ENCODE measurements at places on chromosomes 1 and 21.

- no peak for DNase-seq
Observed at GRCh38 chr1:13864760-13865159, 164.8 kb downstream of the PRDM2 start.

- DNase-seq = no peak
Observed at GRCh38 chr1:14738235-14738634, 139.8 kb downstream of the KAZN start.

GRCh38 chr1:161044535-161044907, 1.3 kb downstream of the USF1 start:
- DNase-seq = no peak

- DNase-seq = no peak
Observed at GRCh38 chr1:19654386-19654785, 10.3 kb downstream of the NBL1 start.

DNA sequence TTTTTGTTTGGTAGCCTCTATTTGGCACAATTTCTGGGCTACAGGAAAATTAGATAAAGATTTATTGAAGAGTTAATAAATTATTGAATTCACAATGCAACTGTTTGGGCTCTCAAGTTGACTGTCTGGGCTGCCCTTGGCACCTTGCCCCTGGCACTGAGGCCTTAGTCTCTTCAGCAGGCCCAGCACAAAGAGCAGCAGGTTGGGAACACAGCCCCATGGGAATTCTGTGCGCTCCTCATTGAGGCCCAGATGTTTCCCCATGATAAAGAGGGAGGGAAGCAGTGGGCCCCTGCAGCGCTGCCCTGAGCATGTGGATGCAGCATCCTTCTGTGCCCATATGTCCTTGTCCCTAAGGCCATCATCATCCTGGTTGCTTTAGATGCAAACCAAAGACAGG, 2.9 kb downstream of the CRNN start:
- DNase-seq = no peak

DNA sequence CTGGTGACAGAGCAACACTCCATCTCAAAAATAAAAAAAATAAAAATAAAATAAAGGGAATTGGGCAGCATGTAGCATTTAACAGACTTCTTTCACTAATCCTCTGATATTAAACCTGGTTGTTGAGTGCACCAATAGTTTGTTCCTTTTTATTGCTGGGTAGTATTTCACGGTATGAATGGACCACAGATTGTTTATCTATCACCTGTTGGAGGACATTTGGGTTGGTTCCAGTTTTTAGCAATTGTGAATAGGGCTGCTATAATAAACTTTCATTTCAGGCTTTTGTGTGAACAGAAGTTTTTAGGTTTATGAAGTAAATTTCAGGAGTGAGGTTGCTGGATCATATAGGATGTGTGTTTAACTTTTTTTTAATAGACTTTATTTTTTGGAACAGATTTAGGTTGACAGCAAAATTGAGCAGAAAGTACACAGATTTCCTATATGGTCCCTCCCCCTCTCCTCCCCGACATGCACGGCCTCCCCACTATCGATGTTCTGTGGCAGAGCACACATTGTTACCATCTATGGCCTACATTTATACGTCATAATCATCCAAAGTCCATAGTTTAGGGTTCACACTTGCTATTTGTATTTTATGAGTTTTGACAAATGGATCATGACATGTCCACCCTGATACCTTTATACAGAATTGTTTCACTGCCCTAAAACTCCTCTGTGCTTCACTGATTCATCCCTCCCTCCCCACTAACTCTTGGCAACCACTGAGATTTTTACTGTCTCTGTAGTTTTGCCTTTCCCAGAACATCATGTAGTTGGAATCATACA, 66.1 kb upstream of the TMPRSS2 start:
- DNase-seq = no peak

GRCh38 chr1:30934613-30935012, 26.1 kb upstream of the SDC3 start:
- DNase-seq = no peak

- no peak for DNase-seq
Observed at GRCh38 chr1:26084091-26084561, 16.7 kb upstream of the TRIM63 start.

DNA sequence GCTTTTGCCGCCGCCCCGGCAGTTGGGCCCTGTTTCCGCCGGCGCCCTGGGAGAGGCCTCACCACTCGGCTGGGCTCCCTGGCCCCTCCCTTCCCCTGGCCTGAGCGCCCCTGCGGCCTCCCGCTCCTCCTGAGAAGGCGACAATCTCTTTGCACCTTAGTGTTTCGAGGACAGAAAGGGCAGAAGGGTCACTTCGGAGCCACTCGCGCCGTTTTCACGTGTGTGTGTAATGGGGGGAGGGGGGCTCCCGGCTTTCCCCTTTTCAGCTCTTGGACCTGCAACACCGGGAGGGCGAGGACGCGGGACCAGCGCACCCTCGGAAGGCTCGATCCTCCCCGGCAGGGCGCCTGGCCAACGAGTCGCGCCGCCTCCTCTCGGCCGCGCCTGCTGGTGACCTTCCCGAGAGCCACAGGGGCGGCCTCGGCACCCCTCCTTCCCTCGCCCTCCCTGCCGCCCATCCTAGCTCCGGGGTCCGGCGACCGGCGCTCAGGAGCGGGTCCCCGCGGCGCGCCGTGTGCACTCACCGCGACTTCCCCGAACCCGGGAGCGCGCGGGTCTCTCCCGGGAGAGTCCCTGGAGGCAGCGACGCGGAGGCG, 432 bp upstream of the SIM2 start:
- DNase-seq = no peak

GRCh38 chr1:85201340-85202091, 700 bp upstream of the SYDE2 start:
- peak; percentile 57 for DNase-seq

DNA sequence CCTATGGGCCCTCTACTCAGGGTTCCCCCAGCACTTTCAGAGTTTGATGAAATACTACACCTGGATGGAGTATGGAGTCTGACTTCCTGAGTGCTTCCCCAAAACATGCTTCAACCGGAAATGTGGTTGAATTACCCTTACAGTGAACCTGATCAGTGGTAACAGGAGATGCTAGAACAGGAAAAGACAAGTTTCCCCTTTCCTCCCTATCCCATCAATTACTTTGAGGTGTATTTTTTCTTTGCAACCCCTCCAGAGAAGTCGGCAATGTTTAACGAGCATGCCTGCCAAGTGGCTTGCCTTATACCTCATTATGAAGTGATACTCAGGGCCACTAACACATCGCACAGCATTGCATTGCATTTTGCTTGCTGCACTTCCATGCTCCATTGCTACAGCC, 7.0 kb downstream of the KRTAP15-1 start:
- DNase-seq = no peak

- no peak for DNase-seq
Observed at GRCh38 chr1:36511804-36512798, 29.4 kb upstream of the CSF3R start.

GRCh38 chr1:68777851-68778250, 281.0 kb upstream of the DEPDC1 start:
- DNase-seq = no peak

- no peak for DNase-seq
Observed at GRCh38 chr21:45575993-45576837, 34.0 kb upstream of the SLC19A1 start.

GRCh38 chr1:54502342-54502741, 45.7 kb upstream of the ACOT11 start:
- DNase-seq = no peak

- DNase-seq = no peak
Observed at GRCh38 chr21:16040601-16041000, 310.8 kb downstream of the USP25 start.

GRCh38 chr21:17667256-17667655, 54.6 kb upstream of the BTG3 start:
- no peak for DNase-seq

GRCh38 chr1:55140546-55140983, 74.6 kb downstream of the USP24 start:
- DNase-seq = no peak

- DNase-seq = no peak
Observed at GRCh38 chr1:83846138-83846537, 152.8 kb downstream of the TTLL7 start.

DNA sequence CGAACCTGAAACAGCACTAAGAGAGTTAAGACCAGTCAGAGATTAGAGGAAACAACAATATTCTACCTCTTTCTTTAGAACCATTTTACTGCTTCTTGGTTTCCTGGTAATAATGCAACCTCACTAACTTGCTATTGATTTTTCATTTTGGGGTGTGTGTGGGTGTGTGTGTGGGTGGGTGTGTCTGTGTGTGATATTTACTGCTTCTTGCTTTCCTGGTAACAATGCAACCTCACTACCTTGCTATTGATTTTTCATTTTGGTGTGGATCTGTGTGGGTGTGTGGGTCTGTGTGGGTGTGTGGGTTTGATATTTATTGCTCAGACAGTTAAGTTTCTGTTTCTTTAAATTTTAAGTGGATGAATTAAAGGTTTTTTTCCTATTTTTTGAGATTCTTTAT, 208.8 kb downstream of the LRRC7 start:
- no peak for DNase-seq

- no peak for DNase-seq
Observed at GRCh38 chr1:86205741-86206140, 49.2 kb upstream of the COL24A1 start.

DNA sequence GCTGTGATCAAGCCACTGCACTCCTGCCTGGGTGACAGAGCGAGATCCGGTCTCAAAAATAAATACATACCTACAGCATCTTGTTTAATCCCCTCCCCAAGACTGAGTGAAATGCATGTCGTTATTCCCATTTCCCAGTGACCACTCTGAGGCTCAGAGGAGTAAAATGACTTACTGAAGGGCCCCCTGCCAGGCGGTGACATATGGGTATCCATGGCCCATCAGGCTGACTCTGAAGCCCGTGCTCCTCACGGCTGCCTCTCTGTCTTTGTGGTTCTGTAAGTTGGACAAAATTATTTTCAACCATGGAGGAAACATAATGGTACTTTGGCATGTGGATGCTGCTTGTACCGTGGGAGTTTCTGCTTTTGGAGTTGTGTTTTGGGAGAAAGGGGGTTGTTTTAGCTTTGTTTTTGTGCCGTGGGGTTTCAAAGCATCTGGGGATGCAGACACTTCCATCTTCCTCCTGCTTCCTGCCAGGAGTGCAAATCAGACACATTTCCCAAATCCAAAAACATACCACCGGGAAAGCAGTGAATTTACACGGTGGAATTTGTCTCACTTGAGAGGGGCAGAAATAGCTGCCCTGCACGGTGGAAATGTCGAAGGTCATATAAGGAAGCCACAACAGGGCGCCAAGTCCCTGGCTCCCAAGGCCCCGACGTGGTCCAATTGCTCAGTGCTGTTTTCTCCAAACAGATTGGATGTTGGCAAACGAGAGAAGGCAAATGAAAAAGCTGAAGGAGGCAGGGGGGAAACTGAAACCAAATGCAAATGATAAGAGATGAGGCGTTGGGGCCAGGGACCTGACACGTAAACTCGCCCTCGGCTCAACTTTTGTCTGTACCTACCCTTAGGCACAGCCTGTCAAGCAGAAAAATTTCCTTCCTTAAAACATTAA, 17.1 kb upstream of the PINK1 start:
- DNase-seq = no peak

- no peak for DNase-seq
Observed at GRCh38 chr1:115330480-115331013, 7.5 kb downstream of the NGF start.

DNA sequence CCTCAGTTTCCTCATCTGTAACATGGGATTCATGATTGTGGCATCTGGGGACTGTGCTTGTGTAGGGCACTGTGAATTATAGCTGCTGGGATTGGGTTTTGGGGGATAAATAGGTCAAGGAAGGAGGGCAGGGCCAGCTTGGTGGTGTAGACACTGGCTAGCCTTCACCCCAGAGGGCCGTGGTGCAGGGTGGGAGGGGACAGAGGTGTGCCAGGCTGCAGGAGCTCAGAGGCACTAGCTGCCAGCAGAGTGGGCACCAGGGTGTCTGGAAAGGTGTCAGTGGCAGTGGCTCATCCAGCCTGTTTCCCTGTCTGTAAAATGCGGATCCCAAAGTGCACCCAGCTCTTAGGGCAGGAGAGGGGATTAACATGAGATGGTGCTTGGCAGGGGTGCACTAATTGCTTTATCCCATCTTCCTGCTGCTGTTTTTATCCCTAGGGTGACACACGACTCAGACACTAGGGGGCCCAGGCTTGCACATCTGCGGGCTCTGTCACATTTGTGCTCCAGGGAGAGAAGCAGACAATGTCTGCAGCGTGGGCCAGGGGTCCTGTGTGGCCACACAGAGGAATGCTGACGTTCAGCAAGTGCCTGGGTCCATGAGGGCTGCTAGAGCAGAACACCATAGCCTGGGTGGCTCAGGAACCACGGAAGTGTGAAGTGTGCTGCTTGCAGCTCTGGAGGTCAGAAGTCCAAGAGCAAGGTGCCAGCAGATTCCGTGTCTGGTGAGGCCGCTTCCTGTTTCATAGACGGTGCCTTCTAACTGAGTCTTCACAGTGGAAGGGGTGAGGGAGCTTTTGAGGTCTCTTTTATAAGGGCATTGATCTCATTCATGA, 19.3 kb downstream of the OBSCN start:
- no peak for DNase-seq

- DNase-seq = no peak
Observed at GRCh38 chr1:111441573-111442192, 7.4 kb downstream of the WDR77 start.

DNA sequence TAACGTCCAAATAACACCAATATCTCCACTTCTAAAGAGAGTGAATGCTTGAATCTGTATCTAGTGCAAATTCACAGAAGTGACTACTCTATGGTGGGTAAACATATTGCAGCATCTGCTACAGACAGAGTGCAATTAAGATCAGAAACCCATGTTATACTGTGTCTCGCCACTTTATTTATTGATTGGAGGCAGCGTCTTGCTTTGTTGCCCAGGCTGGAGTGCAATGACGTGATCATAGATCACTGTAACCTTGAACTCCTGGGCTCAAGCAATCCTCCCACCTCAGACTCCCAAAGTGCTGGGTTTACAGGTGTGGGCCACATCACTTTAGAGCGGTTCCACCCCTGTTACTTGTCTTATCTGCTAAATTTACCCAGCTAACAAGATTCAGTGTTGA, 57.0 kb downstream of the HLCS start:
- DNase-seq = no peak

DNA sequence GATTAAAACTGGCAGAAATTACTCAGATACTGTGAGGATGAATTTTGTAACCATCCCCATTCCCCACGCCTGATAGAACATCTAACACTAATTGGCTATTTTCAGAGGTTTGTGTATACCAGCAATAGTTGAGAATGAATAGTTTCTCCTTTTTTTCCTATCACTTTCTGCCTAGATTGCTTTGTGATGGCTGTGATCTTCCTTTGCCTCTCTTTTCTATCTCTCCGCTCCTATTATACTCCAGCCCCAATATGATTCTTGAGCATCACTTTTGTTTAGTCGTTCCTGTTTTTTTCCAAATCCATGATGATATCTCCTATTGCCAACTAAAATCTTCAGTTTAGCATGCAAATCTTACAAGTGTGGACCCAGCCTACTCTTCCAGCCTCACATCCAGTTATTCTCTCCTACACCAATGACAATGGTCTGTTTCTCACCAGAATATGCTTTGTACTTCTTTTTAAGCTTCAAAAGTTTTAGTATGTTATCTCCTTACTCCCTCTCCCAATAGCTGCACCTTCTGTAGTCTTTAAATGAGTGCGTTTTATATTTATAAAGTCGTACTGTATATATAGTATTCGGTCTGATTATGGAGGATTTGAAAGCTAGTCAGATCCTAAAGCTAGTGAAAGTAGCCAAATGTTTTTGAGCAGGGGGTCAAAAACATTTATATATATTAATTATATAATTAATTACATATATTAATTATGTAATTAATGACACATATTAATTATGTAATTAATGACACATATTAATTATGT, 25.2 kb downstream of the MAGI3 start:
- DNase-seq = no peak

GRCh38 chr1:14602136-14602535, 3.7 kb downstream of the KAZN start:
- DNase-seq = no peak

Data from activated gamma-delta T cell (primary cell).